ENCODE measurements at places on chromosomes 3 and 15. TPM values are rescaled to one million over a fixed set of nuclear protein-coding genes. Genes with fewer than 3 reads are reported as not detected.

DNA sequence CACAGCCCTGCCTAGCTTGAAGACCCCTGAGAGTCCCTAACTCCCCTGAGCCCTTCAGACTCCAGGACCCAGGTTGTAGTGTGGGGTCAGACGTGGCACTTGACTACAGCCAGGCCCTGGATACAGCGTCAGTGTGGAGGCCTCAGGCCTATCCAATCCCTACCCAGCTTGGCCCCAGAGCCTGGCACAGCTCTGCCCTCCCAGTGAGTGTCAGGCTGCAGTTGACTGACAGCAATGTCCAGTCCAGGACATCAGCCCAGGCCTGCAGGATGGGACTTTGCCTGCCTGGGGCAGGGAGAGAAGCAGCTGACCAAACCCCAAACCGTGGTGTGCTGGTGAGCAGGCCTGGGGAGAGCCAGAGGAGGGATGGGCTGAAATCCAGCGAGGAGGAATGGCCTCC, 27.3 kb downstream of the KLF13 start:
- H3K4me1 ChIP-seq, result peaks cover 30% of the 10 kb centered on the region
- H3K27me3 ChIP-seq, result no peaks in the 10 kb centered on the region
- peak overlapping the region; percentile 14 for H3K4me3 ChIP-seq
- no peaks in the 10 kb centered on the region for H3K36me3 ChIP-seq
- DNase-seq, result peak; percentile 32
- H3K27ac ChIP-seq, result peak overlapping the region; percentile 74

Gene COLQ
- 0.29 TPM for polyA plus RNA-seq

Gene CSTA
- 5.3 TPM for polyA plus RNA-seq

GRCh38 chr3:81173514-81173913, 587.9 kb downstream of the GBE1 start:
- H3K4me1 ChIP-seq, result no peaks in the 10 kb centered on the region
- no peak overlapping the region for H3K4me3 ChIP-seq
- no peak overlapping the region for H3K27ac ChIP-seq
- no peaks in the 10 kb centered on the region for H3K36me3 ChIP-seq

DNA sequence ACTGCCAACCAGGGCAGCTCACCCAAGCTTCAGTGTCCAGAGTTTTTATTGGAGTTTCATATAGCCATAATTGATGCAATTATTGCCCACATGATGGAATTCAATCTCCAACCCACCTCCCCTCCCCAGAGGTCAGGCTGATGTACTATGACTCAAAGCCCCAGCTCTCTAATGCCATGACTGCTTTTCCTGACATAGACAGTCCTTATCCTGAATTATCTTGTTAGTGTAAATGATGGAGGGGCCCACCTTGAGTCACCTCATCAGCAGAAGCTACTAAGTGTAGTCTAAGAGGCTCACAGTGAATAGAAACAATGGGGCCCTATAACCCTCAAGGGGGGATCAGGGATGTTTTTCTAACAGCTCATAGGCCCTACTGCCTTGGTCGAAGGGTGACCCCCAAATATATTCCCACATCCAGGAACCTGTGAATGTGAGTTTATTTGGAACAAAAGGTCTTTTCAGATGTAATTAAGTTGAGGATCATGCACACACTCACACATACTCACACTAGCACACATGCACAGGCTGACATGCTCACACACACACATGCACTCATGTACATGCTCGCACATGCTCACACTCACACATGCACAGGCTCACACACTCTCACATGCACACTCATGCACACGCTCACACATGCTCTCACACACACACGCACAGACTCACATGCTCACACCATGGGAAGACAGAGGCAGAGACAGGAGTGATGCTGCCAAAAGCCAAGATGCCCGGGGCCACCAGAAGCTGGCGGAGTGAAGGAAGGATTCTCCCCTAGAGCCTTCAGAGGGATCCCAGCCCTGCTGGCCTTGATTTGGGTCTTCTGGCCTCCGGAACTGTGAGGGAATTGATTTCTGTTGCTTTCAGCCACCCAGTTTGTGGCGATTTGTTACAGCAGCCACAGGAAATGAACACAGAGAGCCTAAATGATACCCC, 131.2 kb upstream of the SMAD3 start:
- H3K27me3 ChIP-seq, result no peaks in the 10 kb centered on the region
- H3K4me3 ChIP-seq, result no peak overlapping the region
- H3K4me1 ChIP-seq, result peaks cover 36% of the 10 kb centered on the region

DNA sequence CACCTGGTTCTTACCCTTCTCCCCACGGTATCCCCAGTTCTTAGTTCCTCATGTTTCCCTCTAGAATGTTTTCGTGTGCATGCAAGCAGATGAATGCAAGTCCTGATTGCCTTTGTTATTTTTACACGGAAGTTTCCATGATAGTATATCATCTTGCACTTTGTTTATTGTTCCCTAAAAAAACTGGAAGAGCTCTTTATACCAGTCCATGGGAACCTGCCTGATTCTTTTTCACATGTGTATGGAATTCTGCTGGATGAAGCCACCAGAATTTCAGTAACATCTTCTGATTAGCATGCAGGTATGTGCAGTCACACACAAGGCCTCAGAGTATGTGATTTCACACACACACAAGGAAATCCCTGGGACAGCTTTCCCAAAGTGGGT, 16.0 kb upstream of the LRRK1 start:
- no peak for DNase-seq
- peaks cover 9% of the 10 kb centered on the region for H3K4me1 ChIP-seq
- H3K4me3 ChIP-seq, result no peak overlapping the region
- 0 out of 2 replicates have a peak overlapping the region, but pooled peaks have one; percentile 63 for H3K27ac ChIP-seq
- no peaks in the 10 kb centered on the region for H3K27me3 ChIP-seq

DNA sequence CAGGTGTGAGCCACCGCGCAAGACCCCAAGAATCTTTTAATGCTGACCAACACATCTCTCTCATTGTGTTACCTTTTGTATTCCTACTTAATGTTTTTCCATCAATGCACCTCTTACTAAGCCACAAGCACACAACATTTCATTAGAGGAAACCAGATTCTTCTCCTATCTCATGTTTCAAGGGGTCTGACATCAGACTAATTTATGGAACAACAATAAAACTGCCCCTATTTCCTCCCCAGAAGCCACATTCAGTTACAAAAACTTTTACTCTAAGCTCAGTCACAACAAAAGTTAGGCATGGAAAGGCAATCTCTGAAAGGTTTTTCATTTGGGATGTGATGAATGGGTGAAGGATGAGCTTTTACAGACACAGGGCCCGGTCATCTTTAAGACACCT, 251.8 kb downstream of the MAGI1 start:
- no peaks in the 10 kb centered on the region for H3K36me3 ChIP-seq
- H3K27ac ChIP-seq, result no peak overlapping the region
- no peaks in the 10 kb centered on the region for H3K27me3 ChIP-seq
- peaks cover 12% of the 10 kb centered on the region for H3K4me1 ChIP-seq
